ENCODE measurements at places on chromosomes 5 and 9.

DNA sequence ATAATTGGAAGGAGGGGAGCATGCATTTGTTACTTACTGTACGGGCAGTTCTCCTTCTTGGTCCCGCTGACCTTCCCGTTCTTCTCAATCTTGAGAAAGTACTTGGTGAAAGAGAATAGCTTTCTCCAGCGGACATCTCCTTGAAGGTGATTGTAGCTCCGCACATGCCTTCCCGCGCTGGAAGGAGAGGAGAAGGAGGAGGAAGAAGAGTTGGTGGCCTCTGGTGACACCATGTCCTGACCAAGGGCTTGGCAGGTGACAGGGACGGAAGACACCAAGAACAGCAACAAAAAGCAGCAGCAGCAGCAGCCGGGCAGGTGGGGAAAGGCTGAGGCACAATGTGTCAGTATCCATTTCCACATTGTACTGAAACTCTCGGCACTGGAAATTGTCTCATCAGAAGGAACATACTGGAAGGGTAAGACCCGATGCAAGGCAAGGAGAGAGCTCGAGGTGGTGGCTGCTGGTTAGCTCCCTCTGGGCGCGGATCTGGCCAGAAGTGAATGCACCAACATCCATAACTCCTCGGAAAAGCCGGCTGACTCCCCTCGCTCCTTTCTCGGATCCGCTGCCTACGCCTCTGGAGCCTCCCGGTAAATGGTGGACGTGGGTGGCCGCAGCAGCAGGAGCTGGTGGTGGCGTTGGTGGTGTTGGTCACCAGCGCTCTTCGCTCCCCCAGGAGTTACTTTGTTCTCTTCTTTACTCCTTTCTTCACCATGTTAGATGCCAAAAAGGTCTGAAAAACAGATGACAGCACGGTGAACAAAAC lies 715 bp downstream of the FGF10 start:
- DNase-seq: no peak

- DNase-seq: no peak
These were observed 60.8 kb upstream of the IRX4 start for GRCh38 chr5:1943481-1943880.

DNA sequence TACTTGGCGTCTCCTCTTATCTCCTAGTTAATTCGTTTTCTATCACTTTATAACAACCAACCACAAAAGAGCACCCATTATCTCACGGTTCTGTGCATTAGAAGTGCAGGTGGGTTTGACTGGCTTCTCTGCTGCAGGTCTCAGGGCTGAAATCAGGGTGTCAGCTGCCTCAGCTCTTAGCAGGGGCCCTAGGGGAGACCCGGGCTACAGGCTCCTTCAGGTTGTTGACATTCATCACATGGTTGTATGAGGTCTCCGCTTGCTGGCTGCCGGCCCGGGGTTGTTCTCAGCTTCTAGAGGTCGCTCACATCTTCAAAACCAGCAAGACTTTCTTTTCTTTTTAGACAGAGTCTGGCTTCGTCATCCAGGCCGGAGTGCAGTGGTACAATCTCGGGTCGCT lies 2.9 kb upstream of the ZMYND19 start:
- DNase-seq: no peak

DNA sequence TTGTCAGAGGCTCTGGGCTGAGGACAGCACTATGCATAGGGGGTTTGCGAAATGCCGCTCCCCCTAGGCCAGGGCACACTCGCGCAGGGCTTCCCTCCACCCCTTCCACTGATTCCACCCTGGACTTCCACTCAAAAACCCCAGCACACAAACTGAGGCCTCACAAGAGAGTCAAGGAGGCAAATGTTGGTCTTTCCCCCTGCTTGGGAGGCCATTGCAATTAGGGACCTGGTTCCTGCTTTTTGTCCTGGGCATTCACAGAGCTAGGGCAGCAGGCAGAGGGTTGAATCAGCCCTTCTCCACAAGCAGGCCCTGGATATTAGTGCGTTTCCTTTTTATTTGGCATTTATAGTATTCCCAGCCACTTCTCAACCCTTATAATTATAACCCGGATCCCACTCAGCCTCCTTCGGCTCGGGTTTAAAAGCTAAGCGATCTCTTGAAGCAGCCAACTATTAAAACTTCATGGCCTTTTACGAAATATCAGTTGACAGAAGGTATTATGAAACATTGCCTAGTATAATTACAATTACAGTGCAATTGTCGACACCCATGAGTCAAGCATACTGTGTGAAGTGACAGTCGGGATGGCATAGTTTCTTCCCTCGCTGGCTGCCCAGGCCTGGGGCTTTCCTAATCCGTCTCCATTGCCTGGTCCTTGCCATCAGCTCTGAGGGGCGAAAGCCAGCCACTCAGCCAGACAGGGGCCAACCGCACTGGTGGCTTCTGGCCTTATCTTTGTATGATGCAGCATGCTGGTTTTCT lies 285.5 kb upstream of the MAP3K1 start:
- no peak for DNase-seq

- no peak for DNase-seq
These were observed 8.5 kb downstream of the DUSP1 start for GRCh38 chr5:172762214-172763119.
